ENCODE measurements at places on chromosomes 12 and 14. TPM values are rescaled to one million over a fixed set of nuclear protein-coding genes. Genes with fewer than 3 reads are reported as not detected.
A peak's percentile ranks its signal among the peaks of the same experiment; 100 is the strongest.

The BCAT1 gene
- 20.3 TPM for total RNA-seq

The SOX5 gene
- 10.4 TPM for total RNA-seq

The KRT82 gene
- total RNA-seq: not detected

DNA sequence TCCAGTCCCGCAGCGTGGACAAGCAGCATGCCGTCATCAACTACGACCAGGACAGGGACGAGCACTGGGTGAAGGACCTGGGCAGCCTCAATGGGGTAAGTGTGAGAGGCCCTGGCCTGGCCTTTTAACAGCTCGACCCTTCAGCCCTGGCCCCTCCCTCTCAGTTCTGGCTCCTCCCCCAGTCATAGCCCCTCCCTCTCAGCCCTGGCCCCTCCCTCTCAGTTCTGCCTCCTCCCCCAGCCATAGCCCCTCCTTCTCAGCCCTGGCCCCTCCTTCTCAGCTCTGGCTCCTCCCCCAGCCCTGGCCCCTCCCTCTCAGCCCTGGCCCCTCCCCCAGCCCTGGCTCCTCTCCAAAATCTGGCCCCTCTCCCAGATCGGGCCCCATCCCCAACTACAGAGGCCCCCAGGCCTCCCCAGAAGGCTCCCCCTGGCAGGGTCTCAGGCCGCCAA, 11.2 kb downstream of the CEP170B start:
- H3K27me3 ChIP-seq: no peaks in the 10 kb centered on the region
- H3K36me3 ChIP-seq: peaks cover 7% of the 10 kb centered on the region
- no peak overlapping the region for H3K4me3 ChIP-seq
- no peaks in the 10 kb centered on the region for H3K4me1 ChIP-seq

DNA sequence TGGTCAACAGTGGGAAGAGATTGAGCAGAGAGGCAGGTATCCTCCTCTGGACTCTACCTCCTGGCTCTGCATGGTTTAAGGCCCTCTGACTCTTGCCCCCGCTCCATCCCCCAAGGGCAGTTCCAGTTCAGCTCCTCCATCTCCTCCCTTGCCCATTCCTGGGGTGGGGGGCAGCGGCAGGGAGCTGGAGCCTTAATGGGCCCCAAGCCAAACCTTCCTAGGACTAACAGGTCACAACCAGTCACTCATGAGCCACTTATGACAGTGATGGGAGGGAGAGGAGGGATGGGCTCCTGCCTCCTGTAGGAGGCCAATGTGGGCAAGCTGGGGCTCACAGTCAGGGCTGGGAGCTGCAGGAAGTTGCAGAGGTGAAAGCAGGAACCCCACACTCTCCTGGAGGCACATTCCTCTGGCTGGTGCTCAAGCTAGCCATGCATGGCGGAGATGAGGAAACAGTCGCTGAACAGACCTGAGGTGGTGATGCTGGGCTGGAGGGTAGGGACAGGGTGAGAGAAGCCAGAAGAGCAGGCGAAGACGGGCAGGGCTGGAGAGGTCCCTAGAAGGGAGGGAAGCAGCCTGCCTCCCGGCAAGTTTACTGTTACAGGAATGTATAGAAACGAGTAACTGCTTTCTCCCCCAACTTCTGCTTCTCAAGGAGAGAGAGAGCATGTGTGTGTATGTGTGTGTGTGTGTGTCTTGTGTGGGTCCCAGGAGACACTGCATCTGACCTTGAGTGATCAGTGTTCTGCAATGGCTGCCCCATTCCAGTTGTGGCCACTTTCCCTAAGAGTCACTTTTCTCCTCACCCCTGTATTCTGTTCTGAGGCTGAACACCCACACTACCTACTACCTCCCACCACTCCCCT, 5.0 kb upstream of the RAPGEF3 start:
- DNase-seq: no peak
- no peak overlapping the region for H3K27ac ChIP-seq
- H3K27me3 ChIP-seq: no peaks in the 10 kb centered on the region
- H3K4me3 ChIP-seq: no peak overlapping the region
- H3K36me3 ChIP-seq: no peaks in the 10 kb centered on the region

- no peak overlapping the region for H3K27ac ChIP-seq
- H3K4me3 ChIP-seq: no peak overlapping the region
- H3K36me3 ChIP-seq: no peaks in the 10 kb centered on the region
Observed at GRCh38 chr12:52942066-52942900, 6.6 kb upstream of the KRT18 start.

DNA sequence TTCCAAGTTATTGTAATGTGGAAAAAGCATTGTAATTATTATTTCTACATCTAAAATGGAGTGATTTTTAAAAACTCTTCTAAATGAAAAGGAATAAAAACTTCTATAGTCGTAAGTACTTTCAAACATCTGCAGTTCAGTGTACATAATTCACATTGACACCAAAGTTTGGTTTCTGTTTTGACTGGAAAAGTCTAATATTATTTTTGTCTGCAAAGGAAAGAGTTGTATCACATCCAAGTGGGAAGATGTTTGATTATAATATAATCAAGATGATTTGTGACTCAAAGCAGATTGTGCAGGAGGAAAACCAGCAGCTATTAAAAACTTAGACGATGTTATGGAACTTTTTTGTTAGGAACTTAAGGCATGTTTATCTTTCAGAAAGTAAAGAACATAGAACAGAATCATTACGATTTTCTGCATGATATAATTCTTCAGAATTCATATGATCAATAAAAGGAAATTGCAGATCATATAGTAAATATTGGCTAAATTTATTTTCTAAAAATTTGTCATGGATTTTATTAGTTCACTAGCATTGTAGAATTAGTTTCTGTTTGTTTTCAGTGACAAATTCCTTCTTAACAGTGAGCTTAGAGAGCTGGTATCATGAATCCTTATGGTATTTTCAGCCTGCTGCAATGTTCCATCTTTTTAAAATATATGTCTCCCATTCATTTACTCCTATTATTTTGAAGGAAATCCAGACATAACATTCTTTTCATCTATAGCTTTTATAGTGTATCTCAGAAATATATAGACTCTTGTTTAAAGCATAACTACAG, 145.8 kb downstream of the MIPOL1 start:
- H3K36me3 ChIP-seq: no peaks in the 10 kb centered on the region
- DNase-seq: no peak
- H3K4me1 ChIP-seq: no peaks in the 10 kb centered on the region
- H3K4me3 ChIP-seq: no peak overlapping the region
- H3K27ac ChIP-seq: no peak overlapping the region

DNA sequence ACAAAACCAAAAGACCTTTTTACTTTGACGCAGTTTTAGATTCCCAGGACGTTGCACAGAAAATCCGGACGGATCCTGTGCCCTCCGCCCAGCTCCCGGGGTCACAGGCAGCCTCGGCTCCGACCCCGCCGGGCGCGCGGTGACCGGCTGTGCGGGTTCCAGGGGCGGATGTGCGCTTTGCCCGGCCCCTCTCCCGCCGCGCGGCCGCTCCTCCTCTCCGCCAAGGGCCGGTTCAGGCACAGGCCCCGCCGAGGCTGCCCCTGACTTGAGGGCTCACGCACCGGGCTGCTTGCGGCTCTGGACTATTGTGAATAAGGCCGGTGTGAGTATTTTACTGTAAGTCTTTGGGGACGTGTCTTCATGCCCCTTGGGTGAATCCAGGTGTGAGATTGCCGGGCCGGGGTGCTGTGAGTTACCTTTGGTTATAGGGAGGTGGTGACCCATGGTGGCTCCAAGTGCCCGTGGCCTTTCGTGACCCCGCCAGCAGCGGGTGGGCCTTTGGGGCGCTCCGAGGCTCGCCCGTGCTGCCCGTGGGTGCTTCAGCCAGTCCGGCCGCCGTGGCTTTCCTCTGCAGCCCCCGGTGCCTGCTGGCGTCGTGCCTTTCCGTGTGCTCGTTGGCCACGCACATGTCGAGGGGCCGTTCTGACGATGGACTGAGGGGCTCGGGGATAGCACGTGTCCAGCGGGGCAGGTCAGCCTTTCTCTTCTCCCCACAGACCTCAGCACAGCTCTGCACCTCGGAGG, 45.9 kb downstream of the NOC4L start:
- peak overlapping the region; percentile 67 for H3K27ac ChIP-seq
- peak overlapping the region; percentile 51 for H3K4me3 ChIP-seq
- DNase-seq: no peak
- no peaks in the 10 kb centered on the region for H3K36me3 ChIP-seq

GRCh38 chr14:104805326-104805678, 4.4 kb downstream of the ZBTB42 start:
- no peaks in the 10 kb centered on the region for H3K27me3 ChIP-seq
- no peak overlapping the region for H3K27ac ChIP-seq
- no peak for DNase-seq
- H3K36me3 ChIP-seq: no peaks in the 10 kb centered on the region
- peaks cover 27% of the 10 kb centered on the region for H3K4me1 ChIP-seq
- H3K4me3 ChIP-seq: no peak overlapping the region

- peaks cover under 1% of the 10 kb centered on the region for H3K27me3 ChIP-seq
- H3K4me1 ChIP-seq: no peaks in the 10 kb centered on the region
- DNase-seq: peak; percentile 63
- peak overlapping the region; percentile 62 for H3K27ac ChIP-seq
- H3K36me3 ChIP-seq: no peaks in the 10 kb centered on the region
Observed at GRCh38 chr14:103073876-103074728, 9.9 kb upstream of the LBHD2 start.

GRCh38 chr12:29148911-29149690, at the start of gene FAR2:
FAR2 (plus strand) TSS chr12:29149278; CDS start chr12:29270450, 121,172 bp downstream.
- H3K4me1 ChIP-seq: peaks cover 21% of the 10 kb centered on the region
- H3K27me3 ChIP-seq: no peaks in the 10 kb centered on the region
- DNase-seq: peak; percentile 84
- peak within 1 kb of the TSS; percentile 61 for H3K4me3 ChIP-seq

GRCh38 chr12:119157978-119158377, 20.8 kb upstream of the HSPB8 start:
- H3K4me3 ChIP-seq: no peak overlapping the region
- DNase-seq: no peak
- H3K27me3 ChIP-seq: no peaks in the 10 kb centered on the region
- no peaks in the 10 kb centered on the region for H3K4me1 ChIP-seq
- H3K36me3 ChIP-seq: no peaks in the 10 kb centered on the region

- peaks cover 35% of the 10 kb centered on the region for H3K4me1 ChIP-seq
- no peak for DNase-seq
- H3K27ac ChIP-seq: peak overlapping the region; percentile 98
- no peaks in the 10 kb centered on the region for H3K36me3 ChIP-seq
- no peaks in the 10 kb centered on the region for H3K27me3 ChIP-seq
- H3K4me3 ChIP-seq: peak overlapping the region; percentile 83
Observed at GRCh38 chr12:110279566-110280375, 1.3 kb upstream of the ATP2A2 start.

DNA sequence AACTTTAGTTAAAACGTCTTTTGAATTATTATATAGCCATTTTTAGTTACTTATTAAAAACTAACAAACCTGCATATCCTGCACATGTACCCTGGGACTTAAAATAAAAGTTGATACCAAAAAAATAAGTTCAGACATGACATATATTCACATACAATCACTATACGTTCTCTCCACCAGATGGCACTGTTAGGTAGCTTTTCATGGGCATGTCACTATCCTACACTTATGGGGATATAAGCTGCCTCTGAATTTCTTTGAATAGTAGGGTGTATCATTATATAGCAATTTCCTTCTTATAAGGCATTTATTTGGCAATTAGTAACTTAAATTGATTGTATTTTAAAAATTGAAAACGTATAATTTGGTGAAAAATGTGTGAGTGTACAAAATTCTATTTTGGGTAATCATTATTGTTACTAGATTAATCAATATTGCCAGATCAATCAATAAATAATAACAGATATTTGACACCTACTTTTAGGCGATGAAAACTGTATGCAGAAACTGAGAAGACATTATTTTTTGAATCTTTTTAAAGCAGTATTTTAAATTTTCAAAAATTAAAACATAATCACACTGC, 31.8 kb upstream of the OR10A7 start:
- no peaks in the 10 kb centered on the region for H3K36me3 ChIP-seq
- DNase-seq: no peak
- no peak overlapping the region for H3K4me3 ChIP-seq
- H3K27ac ChIP-seq: no peak overlapping the region
- H3K27me3 ChIP-seq: no peaks in the 10 kb centered on the region

- H3K36me3 ChIP-seq: no peaks in the 10 kb centered on the region
- peaks cover 25% of the 10 kb centered on the region for H3K4me1 ChIP-seq
- H3K4me3 ChIP-seq: no peak overlapping the region
Observed at GRCh38 chr14:68476212-68477109, 316.4 kb downstream of the ZFP36L1 start.

DNA sequence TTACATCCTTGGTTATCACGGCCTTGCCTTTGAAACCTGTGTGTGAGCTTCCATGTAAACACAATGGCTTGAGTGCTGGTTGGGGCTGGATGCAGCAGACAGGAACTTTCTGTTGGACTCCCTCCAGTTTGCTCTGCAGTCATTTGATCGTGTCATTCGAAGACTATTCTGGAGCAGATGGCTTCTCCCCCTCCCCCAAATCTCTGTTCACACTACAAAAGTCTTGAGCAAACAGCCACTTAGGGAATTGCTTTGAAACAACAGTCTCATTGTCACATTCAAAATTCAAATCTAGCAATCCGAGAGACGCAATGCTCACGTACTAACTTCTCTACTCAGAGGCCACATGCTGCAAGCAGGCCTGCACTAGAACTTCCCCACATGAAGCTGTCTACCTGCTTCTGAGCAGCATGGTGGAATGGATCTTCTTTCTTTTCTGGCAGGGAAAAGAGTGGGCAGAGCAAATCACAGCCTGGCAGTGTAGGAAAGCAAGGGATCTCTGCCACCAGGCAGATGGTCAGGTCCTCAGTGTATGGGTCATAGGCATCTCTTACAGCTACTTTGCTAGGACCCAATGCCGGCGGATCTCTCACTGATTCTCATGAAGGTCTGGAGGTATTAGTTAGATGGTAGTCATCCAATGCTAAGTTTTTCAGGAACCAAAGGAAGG, 214.2 kb downstream of the PPM1H start:
- no peaks in the 10 kb centered on the region for H3K36me3 ChIP-seq
- H3K27me3 ChIP-seq: no peaks in the 10 kb centered on the region
- no peak for DNase-seq
- H3K4me1 ChIP-seq: peaks cover 9% of the 10 kb centered on the region

DNA sequence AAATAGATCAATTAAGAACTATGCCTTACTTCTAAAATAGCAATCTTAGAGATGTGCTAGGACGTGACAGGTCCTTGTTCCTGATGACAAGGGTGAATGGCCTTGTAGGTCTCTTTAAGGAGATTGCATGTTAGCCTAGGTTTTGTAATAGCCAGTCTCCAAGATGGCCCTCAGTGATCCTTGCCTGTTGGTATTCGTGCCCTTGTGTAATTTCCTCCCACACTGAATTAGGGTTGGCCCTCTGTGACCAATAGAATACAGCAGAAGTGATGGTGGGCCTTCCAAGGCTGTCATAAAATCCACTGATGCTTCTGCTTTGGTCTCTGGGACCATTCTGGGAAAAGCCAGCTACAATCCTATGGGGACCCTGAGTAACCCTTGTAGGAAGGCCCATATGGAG, 38.2 kb upstream of the SNX6 start:
- H3K4me1 ChIP-seq: no peaks in the 10 kb centered on the region
- DNase-seq: no peak
- H3K27me3 ChIP-seq: no peaks in the 10 kb centered on the region
- no peak overlapping the region for H3K4me3 ChIP-seq

GRCh38 chr12:75366629-75367028, 24.3 kb upstream of the GLIPR1L2 start:
- H3K4me1 ChIP-seq: no peaks in the 10 kb centered on the region
- no peak overlapping the region for H3K27ac ChIP-seq
- no peaks in the 10 kb centered on the region for H3K27me3 ChIP-seq
- H3K4me3 ChIP-seq: no peak overlapping the region

- peak overlapping the region; percentile 78 for H3K27ac ChIP-seq
- H3K27me3 ChIP-seq: no peaks in the 10 kb centered on the region
- no peaks in the 10 kb centered on the region for H3K4me1 ChIP-seq
Observed at GRCh38 chr12:2341051-2341751, 288.4 kb downstream of the CACNA1C start.

- H3K4me3 ChIP-seq: no peak overlapping the region
- no peak for DNase-seq
- H3K27me3 ChIP-seq: no peaks in the 10 kb centered on the region
- peaks cover 5% of the 10 kb centered on the region for H3K36me3 ChIP-seq
- H3K27ac ChIP-seq: no peak overlapping the region
- peaks cover 19% of the 10 kb centered on the region for H3K4me1 ChIP-seq
Observed at GRCh38 chr12:30753233-30753632, 1.5 kb downstream of the CAPRIN2 start.
